Stimulated activated CD8-positive, alpha-beta memory T cell treated with anti-CD3 and anti-CD28 coated beads, Interleukin-12 subunit alpha, Interleukin-12 subunit beta, amount 100 ng/mL, for 4 hours (primary cell): ENCODE measurements at places on chromosomes 3 and 15.

DNA sequence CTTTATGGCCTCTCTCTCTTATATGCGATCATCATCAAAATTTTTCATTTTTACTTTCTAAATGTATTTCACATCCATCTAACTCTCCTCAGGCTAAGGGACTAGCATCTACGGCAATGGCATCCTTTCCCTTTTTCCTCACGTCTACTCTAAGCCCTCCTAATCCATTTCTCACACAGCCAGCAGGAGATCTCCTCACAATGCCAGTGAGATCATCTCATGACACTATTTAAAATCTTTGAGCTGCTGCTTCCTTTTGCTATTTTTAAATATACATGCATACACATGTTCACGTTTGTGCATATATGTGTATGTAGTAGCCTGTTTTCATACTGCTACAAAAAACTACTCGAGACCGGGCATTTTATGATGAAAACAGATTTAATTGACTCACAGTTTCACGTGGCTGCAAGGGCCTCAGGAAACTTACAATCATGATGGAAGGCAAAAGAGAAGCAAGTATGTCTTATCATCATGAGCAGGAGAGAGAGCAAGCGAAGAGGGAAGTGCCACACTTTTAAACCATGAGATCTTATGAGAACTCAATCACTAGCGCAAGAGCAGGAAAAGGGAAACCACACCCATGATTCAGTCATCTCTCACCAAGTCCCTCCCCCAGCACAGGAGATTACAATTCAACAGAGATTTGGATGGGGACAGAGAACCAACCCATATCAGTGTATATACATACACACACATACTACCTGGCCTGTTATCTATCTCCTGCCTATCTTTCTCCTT is 599.2 kb upstream of the ROBO1 start:
- no peak for DNase-seq

DNA sequence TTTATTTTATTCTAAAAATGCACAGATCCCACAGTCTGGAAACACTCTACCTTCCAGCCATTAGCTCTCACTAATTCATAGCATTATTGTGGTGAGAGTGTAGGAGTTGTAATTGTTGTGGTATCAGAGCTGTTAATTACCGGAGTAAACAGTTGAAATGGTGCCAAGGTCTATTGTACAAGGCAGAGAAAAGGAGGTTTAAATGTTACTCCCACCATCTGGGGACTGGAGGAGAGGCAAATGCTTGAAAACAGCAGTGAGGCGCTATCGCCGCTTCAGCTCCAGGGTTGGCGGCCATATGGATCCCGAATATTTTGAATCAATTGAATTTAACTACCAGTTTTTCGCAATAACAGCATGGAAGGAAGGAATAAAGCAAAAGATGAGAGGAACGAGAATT is 113.1 kb upstream of the C15orf61 start:
- DNase-seq = no peak

DNA sequence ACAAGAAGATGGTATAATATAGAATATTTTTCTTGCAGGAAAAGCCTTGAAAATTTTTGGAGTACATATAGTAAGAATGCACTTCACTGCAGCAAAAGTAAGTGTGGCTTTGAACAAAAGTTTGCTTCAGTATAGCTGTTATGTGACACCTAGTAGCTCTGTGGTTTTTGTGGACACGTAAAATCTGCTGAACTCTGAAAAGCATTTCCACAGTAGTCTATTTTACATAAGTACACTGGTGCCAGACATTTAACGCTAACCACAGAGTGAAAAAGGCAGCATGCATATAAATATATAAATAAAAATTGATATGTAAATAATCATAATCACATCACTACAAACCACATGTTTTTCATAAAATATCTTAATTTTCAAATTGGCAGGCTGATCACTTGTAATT is 39.8 kb downstream of the CGGBP1 start:
- no peak for DNase-seq

DNA sequence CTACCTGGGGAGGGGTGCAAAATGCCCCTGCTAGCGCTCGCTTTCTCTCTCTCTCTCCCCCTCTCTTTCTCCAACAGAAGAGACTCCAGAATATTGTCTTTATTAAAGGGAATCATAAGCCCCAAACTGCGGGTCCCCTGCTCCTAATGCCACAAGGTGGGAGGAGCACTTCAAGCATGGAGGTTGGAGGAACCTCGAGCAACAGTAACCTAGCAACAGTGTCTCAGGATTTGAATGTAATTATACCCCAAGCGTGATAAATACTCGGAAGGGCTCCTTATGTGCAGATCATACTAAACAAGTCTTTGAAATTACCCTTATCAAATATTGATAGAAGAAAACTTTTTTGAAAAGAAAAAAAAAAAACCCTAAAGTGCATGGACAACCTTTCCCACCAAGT is 582.2 kb upstream of the PPP2R3A start:
- DNase-seq = no peak

DNA sequence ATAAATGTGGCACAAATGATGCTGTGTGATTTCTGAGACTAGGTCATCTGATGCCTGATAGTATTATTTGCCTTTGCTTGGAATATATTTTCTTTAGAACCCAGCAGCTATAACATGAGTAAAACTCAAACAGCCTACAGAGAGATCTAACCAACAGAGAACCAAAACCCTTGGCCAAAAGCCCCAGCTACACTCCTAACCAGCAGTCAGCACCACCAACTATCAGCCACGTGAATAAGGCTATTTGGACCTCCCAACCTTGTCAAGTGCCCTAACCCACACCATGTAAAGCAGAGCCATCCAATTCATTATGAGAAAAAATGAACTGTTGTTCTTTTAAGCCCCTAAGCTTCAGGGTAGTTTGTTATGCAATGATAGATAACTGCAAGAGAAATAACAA is 114.6 kb upstream of the MELTF start:
- no peak for DNase-seq

GRCh38 chr3:160016972-160017371 is 28.3 kb downstream of the IL12A start:
- no peak for DNase-seq

DNA sequence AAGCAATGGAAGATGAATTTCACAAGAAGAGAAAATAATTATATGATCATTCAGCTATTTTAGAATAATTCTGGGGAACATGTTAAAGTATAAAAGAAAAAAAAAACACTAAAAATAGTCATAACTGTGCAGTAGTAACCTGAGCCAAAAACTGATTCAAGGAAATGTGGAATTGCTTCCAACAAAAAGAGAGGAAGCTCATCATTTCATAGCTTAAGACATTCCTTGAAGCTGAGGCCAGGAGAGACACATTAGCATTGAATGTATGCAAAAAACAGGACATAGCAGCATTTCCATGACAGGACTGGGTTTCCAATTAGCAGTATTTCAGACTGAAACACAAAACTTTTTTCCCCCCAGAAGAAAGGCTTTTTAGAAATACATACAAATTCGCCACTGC is 27.7 kb upstream of the LRRN1 start:
- no peak for DNase-seq

DNA sequence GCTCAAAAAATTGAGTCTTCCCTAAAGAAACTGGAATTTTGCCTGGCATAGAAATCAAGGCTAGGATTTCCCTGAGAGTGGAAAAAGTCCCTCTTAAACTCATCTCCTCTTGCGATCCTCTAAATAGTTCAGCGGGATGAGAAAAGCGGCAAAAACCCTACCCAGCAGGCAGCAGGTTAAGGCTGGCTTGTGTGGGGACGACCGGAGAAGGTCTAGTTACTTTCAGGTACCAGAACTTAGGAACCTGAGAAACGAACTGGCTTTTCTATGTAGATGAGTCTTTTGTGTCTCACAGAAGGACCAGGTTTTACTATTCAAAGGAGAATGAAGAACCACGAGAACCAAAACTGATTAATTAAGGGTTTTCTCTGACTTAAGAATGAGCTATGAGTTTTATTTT is 523.7 kb upstream of the TGFBR2 start:
- DNase-seq = no peak

DNA sequence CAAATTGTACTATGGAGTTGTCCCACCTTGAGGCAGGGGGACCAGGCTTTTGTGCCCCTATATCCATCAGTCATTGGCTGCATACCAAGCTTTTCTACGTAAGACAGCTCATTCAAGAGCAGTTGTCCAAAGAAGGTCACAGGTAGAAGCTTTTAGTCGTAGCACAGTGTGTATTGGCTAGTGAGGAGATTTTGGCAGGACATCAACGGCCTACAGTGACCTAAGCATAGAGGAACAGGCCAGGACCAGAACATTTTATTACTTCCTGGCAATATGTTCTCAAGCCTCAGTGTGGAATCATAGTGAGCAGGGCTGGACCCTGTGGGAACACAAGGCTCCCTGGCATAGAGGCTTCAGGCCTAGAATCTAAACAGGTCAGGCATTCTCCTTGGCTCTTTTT is 105.4 kb upstream of the ANKRD28 start:
- no peak for DNase-seq

GRCh38 chr15:51499379-51499976 is 123.1 kb downstream of the DMXL2 start:
- DNase-seq = no peak

DNA sequence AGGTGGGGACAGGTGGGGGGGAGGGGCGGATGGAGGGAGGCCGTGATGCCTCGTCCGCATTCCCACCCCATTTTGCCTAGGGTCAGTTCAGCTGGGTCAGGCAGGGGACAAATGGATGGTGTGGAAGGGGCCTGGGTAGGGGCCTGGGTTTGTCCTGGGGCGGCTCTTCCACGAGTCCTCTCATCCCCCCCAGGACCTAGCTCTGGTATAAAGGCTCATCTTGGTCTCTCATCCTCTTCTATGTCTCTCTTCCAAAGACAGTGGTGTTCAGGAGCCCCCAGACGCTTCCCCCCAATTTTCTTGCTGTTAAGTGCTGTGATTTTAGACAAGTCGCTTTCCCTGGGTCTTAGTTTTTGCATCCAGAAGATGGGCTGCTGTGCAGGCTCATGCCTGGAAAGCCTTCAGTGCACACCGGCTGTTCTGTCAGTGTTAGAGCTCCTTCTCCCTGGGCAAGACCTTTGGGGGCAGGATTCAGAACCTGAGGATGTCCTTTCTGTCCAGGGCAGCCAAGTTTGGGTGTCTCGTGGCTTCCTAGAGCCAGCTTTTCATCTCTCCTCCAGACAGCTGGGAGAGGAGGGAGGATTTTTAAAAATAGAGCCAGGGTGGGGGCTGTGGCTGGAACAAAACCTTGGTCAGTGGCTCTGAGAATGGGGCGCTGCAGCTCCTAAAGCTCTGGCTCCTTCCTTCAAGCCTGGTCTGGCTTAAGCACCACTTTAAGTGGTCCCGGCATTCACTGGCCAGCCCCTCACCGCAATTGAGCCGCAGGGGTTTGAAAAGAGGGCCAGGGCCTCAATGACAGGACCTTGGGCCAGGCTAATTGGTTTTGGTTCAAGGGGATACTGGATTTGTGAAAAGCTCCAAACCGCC is 37.7 kb upstream of the POLG start:
- DNase-seq = no peak

DNA sequence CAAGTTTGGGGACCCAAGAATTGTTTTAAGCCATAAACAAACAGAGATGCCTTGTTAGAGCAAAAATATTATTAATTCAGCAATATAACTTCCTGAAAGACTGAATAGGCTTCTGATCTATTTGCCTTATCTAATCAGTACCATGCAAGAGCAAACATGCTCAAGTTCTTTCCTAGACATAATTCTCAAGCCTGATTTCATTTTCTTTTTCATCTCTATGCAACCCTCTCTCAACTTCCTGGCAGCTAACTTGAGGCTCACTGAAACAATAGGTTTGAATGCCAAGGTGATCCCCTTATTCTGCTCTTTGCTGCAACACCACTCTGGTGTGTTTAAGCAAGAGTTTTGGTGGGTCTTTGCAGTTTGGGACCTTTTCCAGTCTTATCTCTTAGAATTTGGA is 230.9 kb upstream of the CD96 start:
- DNase-seq = no peak

GRCh38 chr3:48560648-48561018 is 2.9 kb downstream of the UCN2 start:
- DNase-seq = no peak

DNA sequence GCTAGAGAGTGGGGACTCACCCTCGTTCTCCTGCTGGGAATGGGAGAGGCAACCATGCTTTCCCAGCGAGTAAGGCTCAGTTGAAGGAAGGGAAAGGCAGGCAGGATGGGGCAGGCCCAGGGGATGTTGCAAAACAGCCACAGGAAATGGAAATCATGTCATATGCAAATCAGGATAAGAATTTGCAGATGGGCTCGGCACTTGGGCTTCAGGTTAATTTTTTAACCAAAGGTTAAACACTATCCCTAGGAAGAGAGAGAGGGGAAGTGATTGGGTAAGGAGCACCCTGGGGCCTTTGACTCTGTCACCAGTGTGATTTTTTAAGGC is 14.6 kb upstream of the PLA2G4E start:
- DNase-seq = no peak

GRCh38 chr3:9037144-9037711 is 74.0 kb upstream of the RAD18 start:
- no peak for DNase-seq

- DNase-seq = no peak
Measured at GRCh38 chr15:74782259-74783071, 585 bp downstream of the CSK start.

DNA sequence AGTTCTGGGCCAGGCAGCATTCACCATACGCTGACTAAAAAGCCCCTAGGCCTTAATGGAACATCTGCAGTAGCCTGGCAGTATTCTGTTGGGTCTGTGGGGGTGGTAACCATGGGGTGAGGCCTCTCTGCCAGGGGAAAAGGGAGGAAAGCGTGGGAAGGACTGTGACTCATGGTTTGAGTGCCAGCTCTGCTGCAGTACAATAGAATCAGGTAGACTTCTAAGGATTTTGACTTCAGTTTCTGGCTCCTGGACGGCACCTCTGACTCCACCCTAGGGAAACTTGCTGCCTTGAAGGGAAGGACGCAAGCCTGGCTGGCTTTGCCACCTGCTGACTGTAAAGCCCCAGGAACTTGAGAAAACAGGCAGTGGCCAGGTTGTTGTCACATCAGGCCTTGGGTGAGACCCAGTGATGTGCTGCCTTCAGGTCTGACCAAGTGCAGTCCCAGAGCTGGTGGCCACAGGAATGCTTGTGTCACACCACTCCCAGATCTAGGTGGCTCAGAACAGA is 148.6 kb downstream of the SUCNR1 start:
- DNase-seq = no peak

GRCh38 chr3:164779816-164780215 is 298.5 kb downstream of the SI start:
- DNase-seq = no peak
